ENCODE measurements at places on chromosomes 13 and 19.

GRCh38 chr13:44012910-44013757, 133.4 kb downstream of the LACC1 start:
- DNase-seq, result no peak

GRCh38 chr13:33610438-33611120, 207.4 kb upstream of the RFC3 start:
- no peak for DNase-seq

- DNase-seq, result no peak
These were observed 15.3 kb downstream of the TMEM38A start for GRCh38 chr19:16676101-16676798.

DNA sequence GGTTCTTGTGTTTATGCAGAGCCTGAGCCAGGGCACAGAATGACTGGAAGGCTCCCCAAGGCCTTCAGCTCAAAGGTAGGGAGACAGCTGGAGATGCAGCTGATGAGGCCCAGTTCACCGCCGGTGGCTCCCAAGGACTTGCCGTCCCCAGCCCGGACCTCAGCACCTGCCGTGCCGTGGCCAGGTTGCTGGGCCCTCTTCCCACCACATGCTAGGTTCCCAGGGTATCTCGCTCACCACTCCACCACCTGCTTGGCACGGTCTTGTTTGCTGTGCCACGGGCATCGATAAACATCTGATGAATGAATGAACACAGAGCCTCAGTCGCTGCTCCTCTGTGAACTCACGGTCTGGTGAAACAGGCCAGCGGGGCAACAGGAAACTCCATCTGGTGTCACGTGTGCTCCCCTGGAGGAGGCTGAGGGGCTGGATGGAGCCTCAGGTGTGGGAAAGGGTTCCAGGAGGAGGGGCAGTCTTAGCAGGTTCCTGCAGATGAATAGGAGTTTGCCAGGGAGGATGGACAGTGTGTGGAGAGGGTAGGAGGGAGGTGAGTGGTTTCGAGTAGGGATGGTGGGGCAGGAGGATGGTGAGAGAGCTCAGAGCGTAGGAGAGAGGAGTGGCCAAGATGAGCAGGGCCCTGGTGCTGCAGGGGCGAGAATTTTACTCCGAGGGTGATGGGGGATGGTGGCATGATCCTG, 3.6 kb upstream of the KLK14 start:
- DNase-seq, result no peak

DNA sequence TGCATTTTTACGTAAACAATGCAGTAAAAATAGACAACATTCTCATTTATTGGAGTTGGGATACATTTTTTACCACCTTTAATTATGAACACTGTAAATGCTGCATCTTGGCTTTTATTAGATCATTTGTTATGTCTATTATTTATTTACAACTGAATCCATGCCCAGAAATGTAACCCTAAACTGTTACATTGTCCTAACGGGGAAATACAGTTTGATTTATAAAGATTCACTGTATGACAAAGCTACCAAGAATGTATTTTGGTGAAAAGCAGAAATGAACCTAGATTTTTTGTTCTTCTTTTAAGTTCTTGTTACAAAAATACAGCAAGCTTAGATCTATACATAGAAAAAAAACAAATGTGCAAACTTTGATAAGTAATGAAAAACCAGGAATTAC, 1.1 kb downstream of the METTL21C start:
- DNase-seq, result no peak

- DNase-seq, result no peak
These were observed 6.3 kb downstream of the PMIS2 start for GRCh38 chr19:35592226-35592625.

DNA sequence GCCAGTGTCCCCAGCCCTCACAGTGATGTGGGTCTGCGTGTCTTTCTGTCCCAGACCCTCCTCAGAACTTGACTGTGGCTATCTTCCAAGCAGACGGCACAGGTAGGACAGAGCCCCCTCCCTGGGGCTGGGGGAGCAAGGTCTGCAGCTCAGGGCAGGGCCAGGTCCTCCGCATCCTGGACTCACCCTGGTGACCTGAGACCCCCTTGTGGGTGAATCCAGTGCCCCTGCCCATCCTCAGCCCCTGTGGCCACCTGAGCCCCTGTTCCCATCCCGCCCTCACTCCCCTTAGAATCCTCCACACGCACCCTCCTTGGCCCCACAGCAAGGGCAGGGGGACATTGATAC, 39.0 kb upstream of the CD33 start:
- no peak for DNase-seq

GRCh38 chr13:103039183-103039582, 27.0 kb downstream of the SLC10A2 start:
- DNase-seq, result no peak
